ENCODE measurements at places on chromosomes 2 and 18.

DNA sequence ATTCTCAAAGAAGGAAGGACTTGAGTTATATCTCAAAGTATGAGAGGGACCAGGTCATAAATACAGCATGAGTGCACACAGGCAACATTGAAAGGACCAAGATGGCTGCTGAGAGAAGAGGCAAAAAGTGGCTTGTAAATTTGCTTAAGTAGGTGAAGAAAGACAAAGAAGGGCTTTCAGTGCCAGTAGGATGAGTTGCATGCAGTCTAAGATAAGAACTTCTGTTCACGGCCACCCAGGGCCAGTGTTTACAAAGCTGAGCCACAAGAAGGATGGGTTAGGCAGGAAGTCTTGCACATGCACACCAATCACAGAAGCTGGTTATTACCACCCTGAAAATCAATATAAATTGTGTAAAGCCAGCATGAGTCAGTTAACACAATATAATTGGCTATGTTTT lies 3.1 kb upstream of the ABCB11 start:
- no peak for DNase-seq

- no peak for DNase-seq
These were observed 328.8 kb downstream of the OSR1 start for GRCh38 chr2:19029655-19030054.

- no peak for DNase-seq
These were observed 71.4 kb upstream of the GLS start for GRCh38 chr2:190809139-190809764.

DNA sequence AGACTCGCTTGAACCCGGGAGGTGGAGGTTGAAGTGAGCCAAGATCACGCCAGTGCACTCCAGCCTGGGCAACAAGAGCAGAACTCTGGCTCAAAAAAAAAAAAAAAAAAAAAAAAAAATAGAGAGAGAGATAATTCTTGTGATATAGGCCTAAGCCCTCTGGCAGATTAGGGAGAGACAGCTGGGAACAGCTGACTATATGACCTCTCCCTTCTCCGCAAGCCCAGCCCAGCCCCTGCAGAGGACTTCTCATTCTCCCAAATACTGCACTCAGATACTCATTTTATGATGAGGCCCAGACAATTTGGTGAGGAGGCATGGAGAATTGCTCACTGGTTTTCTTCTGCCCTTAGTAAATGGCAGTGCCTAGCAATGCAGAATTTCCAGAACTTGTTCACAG lies 262.0 kb downstream of the HAUS1 start:
- no peak for DNase-seq

GRCh38 chr2:75162897-75163296 lies 36.4 kb downstream of the TACR1 start:
- DNase-seq = no peak

- DNase-seq = no peak
These were observed 174.8 kb downstream of the PRPF40A start for GRCh38 chr2:152542337-152542994.

DNA sequence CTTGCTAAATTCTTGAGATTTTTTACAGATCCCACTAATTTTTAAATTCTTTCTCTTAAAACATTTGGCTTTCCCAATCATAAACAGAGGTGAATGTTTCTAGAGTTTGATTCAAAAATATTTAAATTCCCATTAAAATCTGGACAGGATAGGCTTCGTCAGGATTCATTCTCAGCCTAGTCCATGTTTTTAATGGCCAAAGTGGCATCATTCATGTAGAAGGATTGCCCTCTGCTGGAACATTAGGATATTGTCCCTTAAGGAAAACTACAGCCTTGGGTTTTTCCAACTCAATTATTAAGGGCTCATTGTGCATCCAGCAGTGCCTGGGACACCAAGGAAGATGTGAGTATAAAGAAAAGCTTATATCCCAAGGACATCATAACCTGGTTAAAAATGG lies 71.7 kb downstream of the TPGS2 start:
- DNase-seq = no peak

DNA sequence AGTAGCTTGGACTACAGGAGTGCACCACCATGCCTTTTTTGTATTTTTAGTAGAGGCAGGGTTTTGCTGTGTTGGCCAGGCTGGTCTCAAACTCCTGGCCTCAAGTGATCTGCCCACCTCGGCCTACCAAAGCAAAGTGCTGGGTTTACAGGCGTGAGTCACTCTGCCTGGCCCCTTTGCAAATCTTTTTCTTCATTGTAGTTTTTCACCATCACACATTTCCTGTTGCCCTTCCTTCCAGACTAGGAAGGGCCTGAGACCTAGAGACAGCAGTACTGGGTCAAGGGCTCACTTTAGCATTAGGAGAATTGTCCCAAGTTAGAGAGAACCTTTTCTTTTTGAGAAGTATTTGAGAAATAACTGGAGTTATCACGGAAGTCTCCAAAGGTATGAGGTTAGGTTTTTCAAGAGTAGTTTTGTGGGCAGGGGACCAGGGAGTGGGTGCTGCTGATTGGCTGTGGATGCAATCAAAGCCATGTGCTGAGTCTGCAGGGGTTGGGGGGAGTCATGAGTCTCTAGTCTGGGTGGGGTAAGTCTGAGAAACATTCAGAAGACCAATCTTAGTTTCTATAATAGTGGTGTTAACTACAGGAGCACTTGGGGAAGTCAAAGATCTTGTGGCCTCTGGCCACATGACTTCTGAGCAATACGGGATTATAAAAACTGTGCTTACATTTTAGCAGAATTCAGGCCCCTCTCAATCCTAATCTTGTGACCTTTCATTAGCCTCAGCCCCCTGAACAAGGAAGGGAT lies 23.7 kb downstream of the B3GNT2 start:
- DNase-seq = no peak

DNA sequence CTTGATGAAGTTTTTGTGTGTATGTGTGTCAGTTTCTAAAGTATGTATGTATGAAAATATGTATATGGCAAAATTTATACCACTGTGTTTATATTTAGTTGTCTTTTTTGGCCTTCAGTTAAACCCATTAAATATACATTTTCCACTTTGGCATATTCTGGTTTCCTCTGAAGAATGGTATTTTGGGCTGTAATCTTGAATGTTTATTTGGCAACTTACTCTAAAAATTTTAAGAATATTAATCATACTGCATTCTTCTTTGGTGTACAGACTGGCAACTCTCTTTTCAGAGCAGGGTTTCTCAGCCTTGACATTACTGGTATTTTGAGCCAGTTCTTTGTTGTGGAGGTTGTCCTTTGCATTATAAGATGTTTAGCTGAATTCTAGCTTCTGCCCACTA lies 27.9 kb upstream of the CCBE1 start:
- DNase-seq = no peak

DNA sequence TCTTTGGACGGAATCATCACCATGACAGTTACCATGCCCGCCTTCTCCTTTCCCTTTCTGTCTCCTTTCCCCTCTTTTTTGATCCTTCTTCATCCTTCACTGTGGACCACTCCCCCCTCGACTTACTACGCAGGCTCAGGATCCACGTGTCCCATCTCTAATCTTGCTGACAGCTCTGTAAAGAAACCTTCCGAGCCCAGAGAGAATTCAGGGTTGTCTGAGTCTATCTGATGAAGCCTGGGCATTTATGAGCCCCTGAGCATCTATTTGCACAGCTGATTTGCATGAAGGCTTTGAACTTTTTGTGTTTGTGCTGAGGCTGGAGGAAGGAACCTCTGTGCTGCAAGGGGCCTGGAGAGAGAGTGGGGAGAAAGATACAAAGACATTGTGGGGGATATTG lies 50.7 kb downstream of the CIB4 start:
- DNase-seq = no peak

DNA sequence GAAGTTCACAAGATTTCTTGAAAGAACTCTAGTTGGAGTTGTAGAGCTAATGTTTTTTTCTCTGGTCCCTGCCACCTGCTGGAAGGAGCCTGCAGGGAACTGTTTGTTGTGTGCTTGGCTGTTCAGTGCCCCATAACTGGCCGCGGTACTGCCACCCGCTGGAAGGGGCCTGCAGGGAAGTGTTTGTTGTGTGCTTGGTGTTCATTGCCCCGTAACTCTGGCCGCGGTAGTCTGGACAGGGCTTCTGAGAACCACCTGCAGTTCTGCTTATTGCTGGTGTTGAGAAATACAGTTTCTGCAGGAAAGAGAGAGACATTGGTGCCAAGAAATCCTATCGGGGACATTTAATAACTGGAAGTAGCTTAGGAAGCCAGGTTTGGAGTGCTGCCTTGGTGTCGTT lies 58.1 kb downstream of the AGAP1 start:
- DNase-seq = no peak

DNA sequence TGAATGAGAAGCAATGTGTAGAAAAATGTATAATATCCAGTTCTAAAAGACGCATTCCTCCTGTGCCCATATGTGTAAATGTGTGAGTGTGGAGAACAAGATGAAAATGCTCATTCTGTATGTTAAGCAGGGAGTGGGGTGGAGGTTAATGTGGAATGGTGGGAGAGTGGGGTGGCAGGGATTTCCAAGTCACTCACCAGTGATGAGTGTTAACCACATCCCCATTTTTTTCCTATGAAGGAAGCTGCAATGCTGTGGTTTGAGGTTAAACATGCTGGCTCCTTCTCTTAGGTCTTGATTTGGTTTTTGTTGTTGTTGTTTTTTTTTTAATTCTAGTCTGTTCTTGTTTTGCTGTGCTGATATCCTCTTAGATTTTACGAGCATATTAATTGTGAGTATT lies 169.4 kb downstream of the NEDD4L start:
- DNase-seq = no peak
